Thyroid gland (tissue), 4 donors: ENCODE measurements at places on chromosomes 12 and 14.
A peak's percentile ranks its signal among the peaks of the same experiment; 100 is the strongest.

- no peak for DNase-seq
- no peak overlapping the region for H3K27ac ChIP-seq
- H3K4me1 ChIP-seq: peaks cover 14% of the 10 kb centered on the region
Measured at GRCh38 chr14:23561873-23562821, 5.4 kb downstream of the AP1G2 start.

GRCh38 chr12:43903686-43904085 lies 67.8 kb downstream of the TMEM117 start:
- DNase-seq: no peak
- no peaks in the 10 kb centered on the region for H3K36me3 ChIP-seq
- H3K4me3 ChIP-seq: no peak overlapping the region
- no peak overlapping the region for H3K27ac ChIP-seq
- no peaks in the 10 kb centered on the region for H3K4me1 ChIP-seq

DNA sequence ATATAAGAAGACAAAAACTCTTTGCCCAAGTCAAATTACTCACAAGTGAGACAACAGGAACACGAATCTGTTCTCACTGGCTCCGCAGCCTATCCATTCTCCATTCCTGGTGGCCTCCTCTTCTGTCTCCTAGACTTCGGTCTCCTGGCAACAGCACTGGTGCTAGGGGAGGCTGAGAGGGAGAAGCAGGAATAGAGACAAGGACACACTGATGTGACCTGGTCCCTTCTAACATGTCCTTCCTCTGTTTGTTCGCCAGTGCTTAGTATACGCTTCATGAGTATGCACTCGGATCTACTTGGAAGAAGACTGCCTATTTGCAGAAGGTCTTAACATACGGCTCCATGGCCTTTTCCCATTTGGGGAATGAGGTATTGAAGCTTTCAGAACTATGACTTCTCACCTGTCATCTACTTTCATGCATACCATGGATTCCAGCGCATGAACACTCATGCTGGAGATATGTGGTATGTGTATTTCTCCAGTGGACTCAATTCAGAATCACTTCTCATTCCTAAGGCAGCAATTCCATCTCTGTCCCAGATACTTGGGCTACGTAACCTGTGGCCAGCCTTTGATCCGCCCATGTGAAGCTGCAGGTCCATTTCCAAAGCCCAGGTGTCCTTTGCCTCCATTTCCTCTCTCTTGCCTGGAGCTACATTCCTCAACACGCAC lies 33.9 kb downstream of the BHLHE41 start:
- no peak overlapping the region for H3K27ac ChIP-seq
- H3K4me1 ChIP-seq: no peaks in the 10 kb centered on the region
- H3K27me3 ChIP-seq: no peaks in the 10 kb centered on the region
- no peak overlapping the region for H3K4me3 ChIP-seq
- no peak for DNase-seq

GRCh38 chr12:54421175-54421878 lies 2.3 kb upstream of the ITGA5 start:
- no peaks in the 10 kb centered on the region for H3K27me3 ChIP-seq
- no peaks in the 10 kb centered on the region for H3K36me3 ChIP-seq
- no peak for DNase-seq
- H3K27ac ChIP-seq: peak overlapping the region; percentile 64
- H3K4me1 ChIP-seq: peaks cover 16% of the 10 kb centered on the region

- H3K27me3 ChIP-seq: no peaks in the 10 kb centered on the region
- no peaks in the 10 kb centered on the region for H3K36me3 ChIP-seq
Measured at GRCh38 chr14:105938055-105938863, 411.9 kb downstream of the TMEM121 start.
